ENCODE measurements at places on chromosomes 1 and 21. TPM values are rescaled to one million over a fixed set of nuclear protein-coding genes. Genes with fewer than 3 reads are reported as not detected.

The KAZN gene
- total RNA-seq: 2.2 TPM

The GNAT2 gene
- total RNA-seq: 0.34 TPM

The LINGO4 gene
- total RNA-seq: not detected

The PLPPR4 gene
- not detected for total RNA-seq

The MTF1 gene
- total RNA-seq: 23.4 TPM

The TPTE gene
- not detected for total RNA-seq
